ENCODE measurements at places on chromosomes 6 and 20. TPM values are rescaled to one million over a fixed set of nuclear protein-coding genes. Genes with fewer than 3 reads are reported as not detected.

Gene FOXC1
- total RNA-seq: 17.8 TPM

- H3K27ac ChIP-seq: no peak overlapping the region
- H3K4me3 ChIP-seq: no peak overlapping the region
- H3K27me3 ChIP-seq: peaks cover 3% of the 10 kb centered on the region
- no peaks in the 10 kb centered on the region for H3K36me3 ChIP-seq
- DNase-seq: no peak
Measured at GRCh38 chr6:156160795-156161165, 616.4 kb upstream of the ARID1B start.

- no peaks in the 10 kb centered on the region for H3K27me3 ChIP-seq
- no peak for DNase-seq
- no peak overlapping the region for H3K4me3 ChIP-seq
- H3K4me1 ChIP-seq: no peaks in the 10 kb centered on the region
- no peaks in the 10 kb centered on the region for H3K36me3 ChIP-seq
Measured at GRCh38 chr6:24223115-24223919, 97.3 kb downstream of the NRSN1 start.

GRCh38 chr20:2374346-2375125 lies 6.2 kb upstream of the TGM6 start:
- peaks cover 8% of the 10 kb centered on the region for H3K4me1 ChIP-seq
- peaks cover under 1% of the 10 kb centered on the region for H3K36me3 ChIP-seq
- no peak for DNase-seq
- H3K27me3 ChIP-seq: peaks cover 5% of the 10 kb centered on the region

DNA sequence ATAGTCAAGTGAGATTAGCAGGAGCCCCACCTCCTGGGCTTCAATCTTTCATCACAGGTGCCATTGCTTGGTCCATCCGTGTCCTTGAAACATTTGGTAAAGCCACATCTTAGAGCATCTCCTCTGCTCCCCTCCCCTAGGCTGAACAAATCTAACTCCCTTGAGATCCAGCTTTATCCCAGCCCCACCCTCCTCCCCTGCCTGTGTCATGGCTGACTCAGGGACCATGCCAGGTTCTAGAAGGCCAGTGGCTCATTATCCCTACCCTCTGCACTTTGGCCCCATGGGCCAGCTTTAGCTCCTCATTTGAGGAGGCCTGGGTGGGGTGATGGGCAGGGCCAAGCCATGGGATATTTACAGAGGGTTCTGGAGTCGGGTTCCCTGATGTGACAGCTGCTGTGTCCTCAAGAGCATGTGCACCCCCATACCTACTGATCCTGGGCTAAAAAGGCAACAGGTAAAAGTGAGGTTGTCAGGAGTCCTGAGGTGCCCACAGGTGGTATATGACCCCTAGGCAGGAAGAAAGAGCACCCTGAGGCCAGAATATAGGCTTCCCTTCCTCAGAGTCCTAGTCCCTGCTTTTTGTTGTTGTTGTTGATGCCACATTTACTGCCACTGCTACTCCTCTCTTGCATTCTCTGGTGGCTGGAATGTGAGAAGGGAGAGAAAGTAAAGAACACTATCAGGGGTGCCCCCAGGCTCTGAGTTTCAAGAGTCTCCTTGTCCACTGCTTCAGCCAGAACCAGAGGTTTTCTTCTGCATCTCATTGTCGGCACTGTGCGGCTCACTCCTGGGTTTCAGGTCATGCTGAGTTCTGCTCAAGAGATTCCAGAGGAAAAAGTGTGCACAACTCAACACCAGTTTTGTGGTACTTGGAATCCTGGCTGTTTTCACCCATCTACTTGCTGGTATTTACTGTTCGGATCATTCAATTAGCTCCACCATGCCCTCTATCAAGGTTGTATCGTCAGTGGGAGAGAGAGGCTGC lies 228.4 kb downstream of the LRFN2 start:
- H3K36me3 ChIP-seq: no peaks in the 10 kb centered on the region
- no peak for DNase-seq
- H3K4me3 ChIP-seq: no peak overlapping the region
- H3K4me1 ChIP-seq: no peaks in the 10 kb centered on the region
- H3K27ac ChIP-seq: no peak overlapping the region

Gene TNNC2
- total RNA-seq: 0.26 TPM

GRCh38 chr20:26216025-26216424 lies 519.4 kb upstream of the ZNF337 start:
- no peaks in the 10 kb centered on the region for H3K36me3 ChIP-seq
- peaks cover 98% of the 10 kb centered on the region for H3K4me1 ChIP-seq
- no peaks in the 10 kb centered on the region for H3K27me3 ChIP-seq
- peak overlapping the region; percentile 69 for H3K27ac ChIP-seq
- peak; percentile 53 for DNase-seq

GRCh38 chr6:41222513-41222912 lies 5.6 kb upstream of the TREML4 start:
- H3K27me3 ChIP-seq: peaks cover 9% of the 10 kb centered on the region
- no peak for DNase-seq
- no peaks in the 10 kb centered on the region for H3K36me3 ChIP-seq
- H3K4me1 ChIP-seq: no peaks in the 10 kb centered on the region
- no peak overlapping the region for H3K4me3 ChIP-seq

DNA sequence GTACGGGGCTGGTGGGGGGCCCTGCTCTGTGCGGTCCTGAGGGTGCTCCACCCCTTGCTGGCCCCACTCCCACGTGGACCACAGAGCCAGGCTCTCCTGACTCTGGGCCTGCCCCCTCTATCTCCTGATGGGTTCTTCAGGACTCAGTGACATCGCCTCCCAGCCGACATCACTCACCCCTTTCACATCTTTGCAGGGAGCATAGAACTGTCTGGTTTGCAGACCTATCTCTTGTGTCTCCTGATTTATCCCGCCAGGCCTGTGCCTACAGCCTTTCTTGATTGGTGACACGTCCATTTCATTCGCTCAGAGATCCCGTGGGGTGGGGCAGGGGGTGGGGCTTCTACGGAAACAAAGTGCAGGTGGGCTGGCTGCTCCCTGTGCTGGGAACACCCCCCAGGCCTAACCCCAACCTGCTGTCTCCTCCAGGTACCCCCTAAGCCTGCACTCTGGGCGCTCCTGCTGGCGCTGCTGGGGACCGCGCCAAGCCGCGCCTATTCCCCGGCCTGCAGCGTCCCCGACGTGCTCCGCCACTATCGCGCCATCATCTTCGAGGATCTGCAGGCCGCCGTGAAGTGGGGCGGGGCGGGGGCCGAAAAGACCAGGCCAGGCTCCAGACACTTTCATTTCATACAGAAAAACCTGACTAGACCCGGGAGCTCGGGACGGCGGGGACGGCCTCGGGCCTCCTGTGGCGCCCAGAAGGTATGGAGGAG lies 1.7 kb downstream of the C20orf204 start:
- DNase-seq: no peak
- no peak overlapping the region for H3K4me3 ChIP-seq
- no peak overlapping the region for H3K27ac ChIP-seq
- H3K36me3 ChIP-seq: no peaks in the 10 kb centered on the region

DNA sequence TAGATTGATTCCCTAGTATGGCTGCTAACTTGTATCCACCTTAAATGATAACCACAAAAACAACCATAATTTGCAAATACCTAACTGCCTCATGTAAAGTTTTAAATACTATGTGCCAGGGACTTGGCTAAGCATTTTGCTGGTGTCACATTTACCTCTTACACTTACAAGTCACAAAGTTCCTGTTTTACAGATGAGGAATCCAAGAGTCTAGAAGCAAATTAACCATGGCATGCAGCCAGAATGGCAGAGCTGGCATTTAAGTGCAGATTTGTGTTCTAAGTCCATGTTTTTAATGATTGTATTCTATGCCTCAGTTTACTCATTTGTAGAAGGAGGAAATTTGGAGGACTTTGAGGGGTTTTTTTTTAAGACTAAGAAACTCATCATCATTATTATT lies 696.7 kb downstream of the PTPRT start:
- H3K36me3 ChIP-seq: 0 out of 2 replicates have a peak, but pooled peaks cover 5% of the 10 kb centered on the region
- no peak for DNase-seq
- no peaks in the 10 kb centered on the region for H3K27me3 ChIP-seq
- H3K4me3 ChIP-seq: no peak overlapping the region

- no peak overlapping the region for H3K27ac ChIP-seq
- no peak overlapping the region for H3K4me3 ChIP-seq
- peak; percentile 29 for DNase-seq
- H3K27me3 ChIP-seq: peaks cover 9% of the 10 kb centered on the region
- H3K4me1 ChIP-seq: no peaks in the 10 kb centered on the region
Measured at GRCh38 chr6:46637145-46637544, 15.5 kb downstream of the CYP39A1 start.

DNA sequence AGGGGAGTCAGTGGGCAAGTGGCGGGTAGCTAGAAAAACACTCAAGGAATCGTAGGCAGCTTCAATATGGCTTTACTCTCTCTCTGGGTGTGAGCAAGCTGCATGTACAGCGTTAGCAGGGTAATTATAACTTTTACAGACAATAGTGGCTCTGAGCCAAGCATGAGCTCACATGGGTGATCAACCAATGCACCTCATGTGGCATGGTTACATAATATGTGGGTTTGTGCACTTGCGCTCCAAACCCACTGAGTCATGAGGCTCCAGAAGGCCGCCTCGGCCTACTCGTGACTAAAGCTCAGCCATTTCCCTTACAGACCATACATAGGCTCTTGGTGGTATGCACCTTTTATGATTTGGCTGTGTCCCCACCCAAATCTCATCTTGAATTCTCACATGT lies 78.4 kb upstream of the FBXL4 start:
- peaks cover 2% of the 10 kb centered on the region for H3K27me3 ChIP-seq
- peaks cover 3% of the 10 kb centered on the region for H3K36me3 ChIP-seq
- no peak overlapping the region for H3K4me3 ChIP-seq
- no peak for DNase-seq
- H3K4me1 ChIP-seq: no peaks in the 10 kb centered on the region

Gene ATAT1
- 5.2 TPM for total RNA-seq

DNA sequence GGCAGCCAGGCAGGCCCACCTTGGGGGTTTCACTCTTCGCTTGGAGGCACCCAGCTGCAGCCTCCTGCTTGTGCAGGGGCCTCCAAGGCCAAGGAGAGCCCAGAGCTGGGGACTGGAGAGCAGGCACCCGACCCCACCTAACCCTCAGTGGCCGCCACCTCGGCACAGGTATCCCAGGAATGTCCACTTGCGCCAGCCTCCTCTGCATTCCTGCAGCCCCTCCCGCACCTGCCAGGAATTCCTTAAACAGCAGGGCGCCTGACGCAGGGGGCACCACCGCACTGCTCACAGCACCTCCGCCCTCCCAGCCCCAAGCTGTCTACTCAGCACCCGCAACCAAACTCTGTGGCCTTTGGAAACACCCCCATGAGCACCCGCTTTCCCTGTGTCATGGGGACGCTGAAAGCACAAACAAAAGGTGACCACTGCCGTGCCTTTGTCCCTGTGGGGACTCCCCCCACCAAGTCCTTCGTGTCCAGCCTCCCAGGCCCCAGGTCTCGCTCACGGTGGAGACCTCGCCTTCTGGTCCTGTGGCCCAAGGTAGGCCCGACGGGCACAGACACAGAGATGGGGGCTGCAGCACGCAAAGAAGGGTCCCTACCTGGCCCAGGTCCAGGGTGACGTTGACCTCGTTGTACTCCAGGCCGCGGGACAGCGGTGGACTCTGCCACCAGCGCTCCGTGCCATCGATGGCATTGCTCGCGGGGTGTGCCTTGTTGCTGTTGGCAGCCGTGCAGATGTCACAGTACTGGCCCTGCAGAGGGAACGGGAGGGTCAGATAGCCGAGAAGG lies 5.1 kb downstream of the LAMA5 start:
- DNase-seq: no peak
- no peak overlapping the region for H3K4me3 ChIP-seq
- H3K27me3 ChIP-seq: peaks cover 2% of the 10 kb centered on the region
- no peak overlapping the region for H3K27ac ChIP-seq
- H3K36me3 ChIP-seq: no peaks in the 10 kb centered on the region

Gene HCK
- total RNA-seq: not detected

Gene GPX5
- not detected for total RNA-seq

Gene GNRH2
- not detected for total RNA-seq

Gene PSORS1C2
- total RNA-seq: not detected

DNA sequence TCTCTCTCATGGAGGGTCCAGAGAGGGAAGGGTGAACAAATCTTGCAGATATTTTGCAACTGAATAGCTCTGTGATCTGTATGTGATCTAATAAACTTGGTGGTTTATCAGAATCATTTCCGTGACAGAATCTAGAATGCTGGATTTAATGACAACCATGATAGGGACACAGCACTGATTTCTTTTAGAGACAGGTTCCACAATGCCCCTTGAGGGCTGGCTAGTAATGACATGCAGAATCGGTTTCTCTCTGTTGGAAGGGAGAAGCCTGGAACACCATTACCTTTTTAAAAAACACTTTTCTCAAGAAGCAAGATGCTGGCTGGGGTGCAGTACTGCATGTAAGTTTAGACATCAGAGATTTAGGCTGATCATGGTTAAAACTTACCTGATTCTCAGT lies 313.4 kb downstream of the CDH26 start:
- H3K4me1 ChIP-seq: peaks cover 9% of the 10 kb centered on the region
- no peak for DNase-seq
- H3K4me3 ChIP-seq: no peak overlapping the region
- no peaks in the 10 kb centered on the region for H3K36me3 ChIP-seq
- H3K27me3 ChIP-seq: peaks cover 19% of the 10 kb centered on the region

Gene PSORS1C1
- 3.8 TPM for total RNA-seq

DNA sequence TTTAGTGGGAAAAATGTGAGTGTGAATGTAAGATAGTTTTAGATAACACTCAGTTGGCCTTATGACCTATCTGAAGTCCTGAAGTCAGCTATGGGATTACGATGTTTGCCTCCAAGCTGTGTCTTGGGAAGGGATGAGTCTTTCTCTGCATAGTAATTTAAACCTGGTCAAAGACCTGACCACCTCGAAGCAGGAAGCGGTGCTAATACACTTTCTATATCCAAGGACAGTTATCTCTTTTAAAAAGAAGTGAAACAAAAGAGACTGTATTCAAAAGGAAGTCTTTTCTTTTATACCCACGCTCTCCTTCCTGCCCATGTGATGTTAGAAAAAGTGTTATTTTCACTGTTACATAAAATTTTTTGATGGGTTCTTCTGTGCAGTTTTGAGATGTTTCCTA lies 94.9 kb downstream of the JARID2 start:
- H3K27ac ChIP-seq: peak overlapping the region; percentile 2
- DNase-seq: no peak
- no peaks in the 10 kb centered on the region for H3K36me3 ChIP-seq
- peaks cover 46% of the 10 kb centered on the region for H3K4me1 ChIP-seq
- H3K4me3 ChIP-seq: no peak overlapping the region
- H3K27me3 ChIP-seq: no peaks in the 10 kb centered on the region

DNA sequence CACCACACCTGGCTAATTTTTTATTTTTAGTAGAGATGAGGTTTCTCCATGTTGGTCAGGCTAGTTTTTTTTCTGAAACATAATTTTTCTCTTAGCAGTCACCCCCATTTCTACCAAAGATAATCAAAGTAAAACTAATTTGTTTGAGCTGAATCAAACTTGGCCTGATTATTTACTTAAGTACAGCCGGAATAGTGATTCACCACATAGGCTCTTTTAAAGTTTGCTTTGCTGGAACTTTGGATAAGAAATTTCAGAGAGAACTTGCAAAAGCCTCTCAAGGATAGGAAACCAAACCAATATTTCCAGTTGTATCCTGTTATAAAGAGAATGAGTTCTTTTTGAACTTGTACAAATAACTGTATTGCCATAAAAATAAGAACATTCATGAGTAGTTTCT lies 105.0 kb upstream of the SYNCRIP start:
- peak overlapping the region; percentile 49 for H3K27ac ChIP-seq
- H3K4me3 ChIP-seq: peak overlapping the region; percentile 75
- peak; percentile 61 for DNase-seq
- peaks cover 16% of the 10 kb centered on the region for H3K4me1 ChIP-seq

Gene SMIM26
- 71.1 TPM for total RNA-seq

Gene DHX16
- total RNA-seq: 35.2 TPM

Measured in HFFc6 (cell line).